ENCODE measurements at places on chromosomes 1 and 21.
A peak's percentile ranks its signal among the peaks of the same experiment; 100 is the strongest.

DNA sequence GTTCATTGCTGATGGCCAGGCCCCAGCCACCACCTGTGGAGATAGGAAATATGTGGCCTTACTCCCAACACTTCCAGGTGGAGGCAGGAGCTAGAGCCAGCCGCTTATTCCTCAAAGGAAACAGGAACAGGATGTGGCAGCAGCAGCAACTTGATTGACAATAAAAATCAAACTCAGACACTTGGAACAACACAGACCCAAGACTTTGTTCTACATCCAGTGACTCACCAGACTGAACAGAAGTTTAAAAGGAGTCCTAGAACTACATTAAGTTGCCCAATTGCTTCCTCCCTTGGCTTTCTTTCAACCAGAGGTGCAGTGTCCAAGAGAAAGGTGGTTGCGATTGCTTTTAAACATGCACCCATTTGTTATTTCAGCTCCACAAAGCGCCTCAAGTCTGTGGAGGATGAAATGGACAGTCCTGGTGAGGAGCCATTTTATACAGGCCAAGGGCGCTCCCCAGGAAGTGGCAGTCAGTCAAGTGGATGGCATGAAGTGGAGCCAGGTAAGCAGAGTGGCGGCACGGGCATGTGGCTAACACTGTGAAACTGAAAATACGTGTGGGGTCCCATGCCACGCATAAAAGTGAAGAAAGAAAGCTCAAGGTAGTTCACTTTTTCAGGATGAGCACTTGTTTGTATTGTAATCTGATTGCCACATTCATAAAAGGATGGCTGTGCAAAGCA is 276.6 kb downstream of the NFIA start:
- DNase-seq: no peak

- no peak for DNase-seq
Observed at GRCh38 chr1:214615871-214616270, 12.9 kb downstream of the CENPF start.

DNA sequence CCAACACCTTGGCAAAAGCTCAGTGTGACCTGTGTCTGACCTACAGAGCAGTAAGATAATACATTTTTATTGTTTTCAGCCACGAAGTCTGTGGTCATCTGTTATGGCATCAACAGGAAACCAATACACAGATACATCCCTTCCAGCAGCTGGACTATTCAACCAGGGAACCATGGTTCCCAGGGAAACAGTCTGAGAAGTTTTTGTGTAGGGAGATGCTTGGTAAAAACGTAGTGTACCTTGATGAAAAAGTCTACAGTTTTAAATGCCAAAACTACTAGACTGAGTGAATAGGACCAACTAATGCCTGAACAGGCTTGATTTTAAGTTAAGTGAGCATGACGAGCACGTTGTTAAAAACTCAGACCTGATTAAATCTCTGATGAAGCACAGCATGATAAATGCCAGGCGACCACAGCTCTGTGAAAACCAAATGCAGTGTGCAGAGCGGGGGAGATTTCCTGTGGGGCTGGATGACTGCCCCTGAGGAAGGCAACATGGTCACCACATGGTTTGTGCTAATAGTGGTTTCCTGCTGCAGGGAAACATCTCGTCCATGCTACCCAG is 228.9 kb downstream of the TNR start:
- DNase-seq: no peak

DNA sequence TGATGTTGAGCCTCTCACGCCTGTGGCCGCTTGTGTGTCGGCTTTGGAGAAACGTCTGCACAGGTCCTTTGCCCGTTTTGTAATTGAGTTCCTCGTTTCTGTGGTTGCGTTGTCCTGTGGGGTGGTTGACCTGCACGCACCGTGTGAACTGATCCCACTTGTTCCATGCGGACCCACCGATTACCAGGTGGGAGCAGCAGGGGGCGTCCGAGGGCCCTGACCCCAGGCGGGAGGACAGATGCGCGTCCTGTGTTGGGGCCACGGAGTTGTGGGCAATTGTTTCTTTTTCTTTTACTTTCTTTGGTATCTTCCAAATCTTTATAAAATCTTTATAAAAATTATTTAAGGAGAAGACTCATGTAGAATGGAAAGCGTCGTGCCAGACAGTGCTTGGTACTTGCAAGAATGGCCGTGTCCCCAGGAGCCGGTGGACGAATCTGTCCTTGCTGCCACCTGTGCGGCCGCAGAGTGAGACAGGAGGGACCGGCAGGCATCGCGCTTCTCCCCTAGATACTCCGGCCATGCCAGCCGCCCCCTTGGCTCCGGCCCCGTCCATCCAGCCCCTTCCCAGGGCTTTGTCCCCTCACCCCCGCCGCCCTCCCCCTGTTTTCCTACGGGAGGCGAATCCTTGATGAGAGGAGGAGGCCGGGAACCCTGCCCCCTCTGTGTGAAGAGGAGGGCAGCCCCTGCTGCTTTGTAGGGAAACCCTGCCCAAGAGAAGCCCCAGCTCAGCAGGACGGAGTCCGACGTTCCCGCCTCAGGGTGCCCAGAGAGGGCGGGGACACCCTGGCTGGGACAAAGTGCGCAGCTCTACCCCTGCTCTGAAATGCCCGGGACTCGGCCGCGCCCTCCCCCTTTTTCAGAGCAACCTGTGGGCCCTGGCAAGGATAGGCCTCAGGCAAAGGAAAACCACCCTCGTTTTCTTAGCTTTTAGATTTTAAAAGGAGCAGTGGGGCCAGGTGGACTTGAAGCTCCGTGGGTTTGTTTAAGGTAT is 41.7 kb downstream of the PRKCZ start:
- peak; percentile 9 for DNase-seq

DNA sequence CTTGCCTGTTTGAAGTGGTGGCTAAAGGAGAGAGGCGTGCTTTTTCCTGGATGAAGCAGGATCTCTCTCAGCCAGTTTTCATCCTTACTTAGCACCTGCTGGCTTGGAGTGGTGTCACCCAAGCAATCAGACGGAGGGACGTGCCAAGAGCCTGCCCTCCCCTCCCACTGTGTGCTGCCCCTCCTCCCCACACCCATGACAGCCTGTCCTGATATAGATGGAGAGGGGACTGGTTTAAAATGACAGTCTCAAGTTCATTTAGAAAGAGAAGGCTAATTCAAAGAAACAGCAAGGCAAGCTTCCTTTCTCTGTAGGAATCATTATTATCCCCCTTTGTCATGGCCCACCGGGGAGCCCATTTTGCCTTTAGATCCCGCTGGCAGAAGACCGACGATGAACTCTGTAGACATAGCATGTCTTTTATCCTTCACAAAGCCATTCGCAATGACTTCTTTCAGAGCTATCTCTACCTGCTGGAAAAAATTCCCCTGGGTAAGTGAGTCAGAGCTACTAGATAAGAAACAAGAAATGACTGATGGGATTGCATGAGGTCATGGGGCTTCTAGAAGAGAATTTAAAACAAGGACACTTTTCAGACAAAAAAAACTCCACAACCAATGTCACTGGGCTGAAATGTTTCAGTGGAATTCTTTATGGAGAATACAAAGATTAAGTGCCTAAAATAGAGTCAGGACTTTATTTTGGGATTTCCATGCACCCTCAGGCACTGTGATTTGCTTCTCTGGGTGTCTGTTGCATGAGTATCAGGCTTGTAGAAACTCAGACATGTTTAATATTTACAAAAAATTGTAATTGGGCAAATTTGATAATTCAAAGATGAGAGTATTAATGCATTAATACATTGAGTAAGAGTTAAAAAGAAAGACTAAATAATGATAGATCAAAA is at the start of gene NTMT2:
NTMT2 (plus strand) TSS at position 190 of the 907 bp plus-strand sequence; CDS start at position 339, 149 bp downstream.
- no peak for DNase-seq

DNA sequence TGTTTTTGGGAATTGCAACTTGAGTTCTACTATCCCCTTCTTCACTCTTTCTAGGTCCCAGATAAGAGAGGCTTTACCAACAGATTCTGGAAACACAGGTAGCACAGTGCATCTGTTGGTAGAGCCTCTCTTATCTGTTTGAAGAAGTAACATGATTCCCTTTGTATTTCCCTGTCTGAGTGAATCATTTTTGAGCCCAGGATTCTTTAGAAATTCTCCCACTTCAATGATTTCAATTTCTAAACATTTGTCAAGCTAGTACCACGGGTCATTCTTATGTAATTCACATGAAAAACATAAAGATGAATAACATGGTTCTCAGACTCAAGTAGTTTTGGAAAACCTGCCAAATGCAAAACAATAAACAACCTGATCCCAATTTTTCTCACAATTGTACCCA is 72.0 kb upstream of the DUSP10 start:
- no peak for DNase-seq

GRCh38 chr1:110953031-110953430 is 10.7 kb downstream of the LRIF1 start:
- DNase-seq: no peak

DNA sequence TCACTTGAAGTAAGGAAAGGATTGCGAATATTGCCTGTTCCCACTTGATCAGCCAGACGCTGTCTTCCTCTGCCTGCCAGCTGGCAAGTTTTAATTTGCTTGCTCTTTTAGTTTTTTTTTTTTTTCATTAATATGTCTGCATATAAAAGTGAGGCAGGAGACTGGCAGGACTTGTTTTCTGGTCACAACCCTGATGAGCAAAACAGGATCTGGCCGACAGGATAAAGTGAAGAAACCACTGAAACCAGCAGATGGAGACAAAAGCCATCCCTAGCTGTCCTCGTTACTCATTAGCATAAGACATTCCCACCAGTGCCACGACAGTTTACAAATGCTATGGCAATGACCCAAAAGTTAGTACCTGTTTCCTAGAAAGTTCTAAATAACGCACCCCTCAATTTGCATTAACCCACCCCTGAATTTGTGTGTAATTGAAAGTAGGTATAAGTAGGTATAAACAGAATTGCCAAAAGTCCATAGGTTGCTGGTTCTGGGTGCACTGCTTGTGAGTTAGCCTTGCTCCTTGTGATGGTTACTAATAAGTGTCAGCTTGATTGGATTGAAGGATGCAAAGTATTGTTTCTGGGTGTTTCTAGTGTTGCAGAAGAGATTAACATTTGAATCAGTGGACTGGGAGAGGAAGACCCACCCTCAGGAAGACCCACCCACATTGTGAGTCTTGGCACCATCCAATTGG is 60.8 kb downstream of the ZNF684 start:
- no peak for DNase-seq

GRCh38 chr1:112262316-112262715 is 133.7 kb upstream of the CTTNBP2NL start:
- no peak for DNase-seq

GRCh38 chr1:174875306-174875705 is 124.4 kb upstream of the CACYBP start:
- no peak for DNase-seq

- no peak for DNase-seq
Observed at GRCh38 chr21:25903607-25904006, 168.8 kb downstream of the GABPA start.

DNA sequence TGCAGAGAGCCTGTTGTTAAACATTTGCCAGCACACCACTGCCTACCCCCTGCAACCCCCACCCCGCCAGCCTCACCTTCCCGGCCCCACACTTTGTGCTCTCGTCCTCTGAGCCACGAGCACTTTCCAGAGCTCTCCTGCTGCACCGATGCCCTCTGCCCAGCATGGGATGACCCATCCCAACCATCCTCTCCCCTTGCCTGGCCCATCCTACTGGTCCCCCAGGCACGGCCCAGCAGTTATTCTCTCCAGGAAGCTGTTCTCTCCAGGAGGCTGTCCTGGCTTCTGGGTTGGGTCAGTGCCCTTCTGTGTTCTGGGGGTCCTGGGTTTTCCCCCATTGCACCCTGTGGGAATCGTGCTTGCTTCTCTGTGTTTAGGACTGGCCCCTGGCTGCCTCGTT is 60.1 kb upstream of the ABCG1 start:
- DNase-seq: no peak

- no peak for DNase-seq
Observed at GRCh38 chr1:7106442-7107108, 321.3 kb downstream of the CAMTA1 start.

DNA sequence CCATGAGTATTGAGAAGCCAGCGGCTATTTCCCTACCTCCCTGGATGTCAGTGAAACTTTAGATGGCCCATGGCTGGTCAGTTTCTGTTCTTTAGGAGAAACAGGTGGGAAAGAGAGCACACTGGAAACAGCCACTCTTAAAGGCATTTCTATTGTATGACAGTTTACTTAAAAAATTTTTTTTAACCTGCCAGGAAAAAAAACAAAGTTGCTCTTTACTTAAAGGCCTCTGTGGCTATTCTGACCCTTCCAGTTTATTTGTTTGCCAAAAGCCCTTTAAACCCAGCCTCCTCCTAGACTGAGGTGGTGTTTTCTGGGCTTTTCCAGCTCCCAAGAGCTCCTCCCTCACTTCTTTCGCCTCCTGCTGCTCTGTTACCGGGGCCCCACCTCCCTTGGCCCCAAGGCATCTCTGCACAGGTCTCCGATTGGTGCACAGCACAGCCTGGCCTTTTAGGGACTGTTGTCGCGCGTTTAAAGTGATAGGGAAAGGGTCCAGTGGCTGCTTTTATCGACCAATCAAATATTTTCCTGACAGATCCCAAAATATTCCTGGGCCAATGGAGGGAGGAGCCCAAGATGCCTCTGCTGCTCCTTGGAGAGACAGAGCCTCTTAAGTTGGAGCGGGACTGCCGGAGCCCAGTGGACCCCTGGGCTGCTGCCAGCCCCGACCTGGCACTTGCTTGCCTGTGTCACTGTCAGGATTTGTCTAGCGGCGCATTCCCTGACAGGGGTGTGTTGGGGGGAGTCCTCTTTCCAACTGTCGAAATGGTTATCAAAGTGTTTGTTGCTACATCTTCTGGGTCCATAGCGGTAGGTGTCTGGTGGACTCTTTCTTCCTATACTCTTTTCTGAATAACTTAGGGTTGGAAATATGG is at the start of gene SH3BGR:
SH3BGR (plus strand) TSS at position 639 of the 875 bp plus-strand sequence; CDS start at position 766, 127 bp downstream.
- DNase-seq: no peak

- no peak for DNase-seq
Observed at GRCh38 chr21:39057121-39057520, 126.1 kb downstream of the PSMG1 start.

- no peak for DNase-seq
Observed at GRCh38 chr1:79302380-79302930, 295.9 kb upstream of the ADGRL4 start.

DNA sequence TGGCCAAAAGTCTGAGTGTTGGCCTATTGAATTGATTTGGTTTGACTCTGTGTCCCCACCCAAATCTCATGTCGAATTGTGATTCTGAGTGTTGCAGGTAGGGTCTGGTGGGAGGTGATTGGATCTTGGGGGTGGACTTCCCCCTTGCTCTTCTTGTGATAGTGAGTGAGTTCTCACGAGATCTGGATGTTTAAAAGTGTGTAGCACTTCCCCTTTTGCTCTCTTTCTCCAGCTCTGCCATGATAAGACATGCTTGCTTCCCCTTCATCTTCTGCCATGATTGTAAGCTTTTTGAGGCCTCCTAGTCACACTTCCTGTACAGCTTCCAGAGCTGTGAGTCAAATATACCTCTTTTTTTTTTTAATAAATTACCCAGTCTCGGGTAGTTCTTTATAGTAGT is 297.1 kb upstream of the ZRANB2 start:
- no peak for DNase-seq

Data from activated CD8-positive, alpha-beta memory T cell treated with anti-CD3 and anti-CD28 coated beads for 4 hours (primary cell).